ENCODE measurements at places on chromosomes 6 and 20.

DNA sequence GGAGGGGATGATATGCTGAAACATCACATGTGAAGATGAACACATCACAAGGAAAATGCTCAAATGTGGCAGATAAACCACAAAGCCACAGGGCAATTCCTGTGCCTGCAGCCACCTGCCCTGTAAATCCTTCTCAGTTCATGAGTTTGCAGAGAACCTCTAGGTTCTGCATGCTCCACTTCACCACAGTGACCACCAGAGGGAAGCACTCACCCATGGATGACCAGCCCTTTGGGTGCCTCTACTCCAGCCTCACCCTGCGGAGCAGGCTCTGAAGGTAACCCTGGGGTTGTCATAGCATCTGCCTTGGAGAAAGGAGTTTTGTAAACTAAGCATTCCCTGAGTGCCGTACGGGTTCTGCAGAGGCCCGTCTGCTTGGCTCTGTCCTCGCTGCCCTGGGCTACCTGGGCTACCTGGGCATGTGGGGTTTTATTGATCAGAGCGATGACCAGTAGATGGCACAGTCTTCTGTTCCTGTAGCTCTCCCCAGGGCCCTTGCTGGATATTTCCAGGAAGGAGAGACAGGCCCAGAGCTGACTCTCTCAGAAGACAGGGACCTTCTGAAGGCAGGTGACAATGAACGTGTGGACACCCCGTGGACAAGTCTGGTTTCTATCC is 31.7 kb upstream of the CST1 start:
- DNase-seq: peak; percentile 12

- DNase-seq: no peak
Observed at GRCh38 chr20:6663104-6663503, 104.4 kb upstream of the BMP2 start.

GRCh38 chr6:34992376-34992775 is 103.3 kb downstream of the ANKS1A start:
- no peak for DNase-seq

DNA sequence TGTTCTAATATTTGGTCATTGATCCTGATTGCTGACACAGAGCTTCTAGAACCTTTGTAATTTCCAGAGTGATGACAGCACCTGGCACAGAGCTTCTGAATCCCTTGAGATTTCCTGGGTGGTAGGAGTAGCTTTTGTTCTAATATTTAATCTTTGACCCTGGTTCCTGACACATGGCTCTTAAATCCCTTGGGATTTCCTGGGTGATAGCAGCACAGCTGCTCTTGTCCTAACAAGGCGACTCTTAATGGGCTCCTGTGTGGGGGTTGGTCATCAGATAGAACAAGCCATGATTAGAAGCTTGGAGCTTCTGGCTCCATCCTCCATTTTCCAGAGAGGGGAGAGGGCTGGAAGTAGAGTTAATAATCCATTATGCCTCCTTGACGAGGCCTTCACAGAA is 18.4 kb downstream of the GMPR start:
- no peak for DNase-seq

DNA sequence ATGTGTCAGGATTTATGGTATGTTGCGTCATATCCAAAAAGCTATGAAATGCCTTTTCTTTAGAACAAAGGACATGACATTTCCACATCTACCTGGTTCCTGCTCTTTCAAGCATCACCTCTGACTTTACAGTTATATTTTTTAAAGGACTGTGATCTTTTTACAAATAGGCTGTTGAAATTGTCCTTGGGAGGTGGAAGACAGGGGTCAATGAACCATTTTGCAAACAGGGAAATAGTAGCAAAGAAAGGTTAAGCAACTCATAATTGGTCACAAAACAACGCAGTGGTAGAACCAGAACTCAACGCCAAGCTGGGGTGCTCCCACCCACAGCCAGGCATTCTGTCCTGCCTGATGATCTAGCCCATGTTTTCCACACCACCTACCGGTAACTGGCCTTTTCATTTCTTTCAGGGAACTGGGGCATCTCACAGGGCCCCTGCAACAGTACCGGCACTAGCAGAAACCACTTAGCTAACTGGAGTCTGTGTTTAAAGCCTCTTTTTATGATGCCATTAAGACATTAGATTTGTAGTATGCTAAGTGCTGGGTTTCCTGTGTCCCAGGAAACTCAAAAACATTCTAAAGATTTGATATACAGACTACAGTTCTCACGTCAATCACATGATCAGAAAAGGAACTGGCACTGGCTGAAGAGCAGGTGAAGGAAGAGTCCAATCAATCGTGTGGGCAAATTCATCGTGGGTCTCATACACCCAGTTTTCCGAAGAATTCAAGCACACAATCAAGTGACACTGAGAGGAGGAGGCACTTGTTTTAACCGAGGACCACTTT is 13.9 kb downstream of the ZNF217 start:
- DNase-seq: peak; percentile 21

- no peak for DNase-seq
Observed at GRCh38 chr20:4542270-4542669, 179.4 kb upstream of the PRND start.

DNA sequence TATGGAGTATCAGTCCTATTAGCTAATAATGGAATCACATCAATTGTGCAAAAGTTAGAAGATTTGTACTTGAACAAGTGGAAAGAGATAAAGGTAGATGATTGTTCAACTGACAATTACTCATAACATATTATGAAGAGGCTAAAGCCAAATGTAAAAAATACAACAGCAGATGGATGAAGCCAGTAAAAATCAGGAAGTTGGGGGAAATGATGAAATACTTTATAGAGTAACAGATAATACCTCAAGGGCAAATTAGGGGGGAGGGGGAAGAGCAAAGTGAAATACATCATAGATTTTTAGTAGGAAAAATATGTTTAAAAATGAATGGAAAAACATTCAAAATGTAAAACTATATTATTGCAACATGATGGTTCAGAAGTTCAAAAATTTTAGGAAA is 114.0 kb downstream of the PDSS2 start:
- DNase-seq: no peak
